CD4-positive, alpha-beta T cell (primary cell): ENCODE measurements at places on chromosomes 1 and 21. TPM values are rescaled to one million over a fixed set of nuclear protein-coding genes. Genes with fewer than 3 reads are reported as not detected.

DNA sequence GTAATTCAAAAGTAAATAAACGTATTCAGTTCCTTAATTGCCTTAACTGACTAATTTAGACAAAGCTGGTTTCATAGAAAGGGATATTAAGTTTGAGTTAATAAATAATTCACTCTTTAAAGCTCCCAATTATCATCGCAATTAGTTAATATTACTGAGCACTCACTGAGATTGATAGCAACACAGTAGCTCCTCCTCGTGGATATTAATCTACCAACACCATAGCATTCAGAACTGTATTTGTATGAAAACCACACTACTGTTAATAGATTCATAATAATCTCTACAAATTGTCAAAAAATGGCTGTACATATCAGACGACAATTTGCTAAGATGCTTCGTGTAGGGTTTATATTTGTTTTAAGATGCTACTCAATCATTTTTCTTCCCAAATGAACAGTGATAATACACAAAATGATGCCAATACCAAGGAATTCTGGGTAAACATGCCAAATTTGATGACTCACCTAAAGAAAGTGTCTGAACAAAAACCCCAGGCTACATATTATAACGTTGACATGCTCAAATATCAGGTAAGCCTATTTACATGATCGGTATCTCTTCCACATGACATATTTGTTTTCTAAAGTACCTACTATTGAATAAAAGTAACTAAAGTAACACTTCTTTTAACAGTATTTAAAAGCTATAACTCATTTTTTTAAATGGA lies 18.8 kb upstream of the DYNLT5 start:
- no peaks in the 10 kb centered on the region for H3K27me3 ChIP-seq
- H3K27ac ChIP-seq = no peak overlapping the region

DNA sequence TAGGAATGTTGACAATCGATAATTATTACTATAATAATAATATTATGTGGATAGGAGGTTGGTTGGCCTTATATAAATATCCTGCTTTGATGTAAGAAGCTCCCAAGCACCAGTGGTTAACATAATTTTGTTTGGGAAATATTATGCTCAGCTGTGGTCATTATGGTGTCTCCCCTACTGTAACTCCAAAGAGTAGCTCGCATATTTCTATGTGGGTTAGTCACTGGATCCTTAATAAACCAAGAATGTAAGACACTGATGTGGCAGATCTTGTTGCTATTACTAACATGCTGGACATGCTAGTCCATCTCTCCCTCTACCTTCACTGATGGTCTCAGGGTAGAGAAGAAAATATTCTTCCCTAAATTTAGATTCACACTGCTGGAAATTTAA lies 79.2 kb upstream of the RALGPS2 start:
- H3K36me3 ChIP-seq = no peaks in the 10 kb centered on the region
- H3K4me1 ChIP-seq = no peaks in the 10 kb centered on the region
- no peaks in the 10 kb centered on the region for H3K27me3 ChIP-seq
- H3K4me3 ChIP-seq = no peak overlapping the region

- H3K36me3 ChIP-seq = no peaks in the 10 kb centered on the region
- no peak overlapping the region for H3K27ac ChIP-seq
- no peaks in the 10 kb centered on the region for H3K4me1 ChIP-seq
- H3K27me3 ChIP-seq = no peaks in the 10 kb centered on the region
- no peak overlapping the region for H3K4me3 ChIP-seq
- no peak for DNase-seq
Observed at GRCh38 chr1:50693829-50694228, 266.2 kb downstream of the FAF1 start.

GRCh38 chr1:77253211-77253610 lies 28.6 kb upstream of the AK5 start:
- no peak overlapping the region for H3K4me3 ChIP-seq
- no peak overlapping the region for H3K27ac ChIP-seq
- DNase-seq = no peak
- no peaks in the 10 kb centered on the region for H3K4me1 ChIP-seq

DNA sequence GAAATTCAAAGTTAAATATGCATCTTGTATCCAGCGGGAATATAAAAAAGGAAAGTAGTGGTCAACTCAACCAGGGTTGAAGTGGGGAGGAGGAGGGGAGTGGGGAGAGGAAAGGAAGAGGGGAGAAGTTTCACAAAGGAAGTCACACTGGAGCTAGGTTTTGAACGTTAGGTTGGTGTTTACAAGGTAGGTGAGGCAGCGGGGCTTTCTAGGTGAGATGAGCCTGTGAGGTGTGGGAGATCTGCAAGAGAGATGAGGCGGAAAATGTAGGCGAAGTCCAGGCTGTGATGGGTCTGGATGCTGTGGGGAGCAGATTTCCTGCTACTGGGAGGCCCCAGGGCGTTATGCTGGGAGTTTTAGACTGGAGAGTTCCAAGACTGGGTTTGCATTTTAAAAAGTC lies 36.1 kb upstream of the IL20 start:
- peak overlapping the region; percentile 5 for H3K27ac ChIP-seq
- H3K4me1 ChIP-seq = peaks cover 21% of the 10 kb centered on the region
- H3K4me3 ChIP-seq = no peak overlapping the region
- DNase-seq = peak; percentile 32
- no peaks in the 10 kb centered on the region for H3K27me3 ChIP-seq

DNA sequence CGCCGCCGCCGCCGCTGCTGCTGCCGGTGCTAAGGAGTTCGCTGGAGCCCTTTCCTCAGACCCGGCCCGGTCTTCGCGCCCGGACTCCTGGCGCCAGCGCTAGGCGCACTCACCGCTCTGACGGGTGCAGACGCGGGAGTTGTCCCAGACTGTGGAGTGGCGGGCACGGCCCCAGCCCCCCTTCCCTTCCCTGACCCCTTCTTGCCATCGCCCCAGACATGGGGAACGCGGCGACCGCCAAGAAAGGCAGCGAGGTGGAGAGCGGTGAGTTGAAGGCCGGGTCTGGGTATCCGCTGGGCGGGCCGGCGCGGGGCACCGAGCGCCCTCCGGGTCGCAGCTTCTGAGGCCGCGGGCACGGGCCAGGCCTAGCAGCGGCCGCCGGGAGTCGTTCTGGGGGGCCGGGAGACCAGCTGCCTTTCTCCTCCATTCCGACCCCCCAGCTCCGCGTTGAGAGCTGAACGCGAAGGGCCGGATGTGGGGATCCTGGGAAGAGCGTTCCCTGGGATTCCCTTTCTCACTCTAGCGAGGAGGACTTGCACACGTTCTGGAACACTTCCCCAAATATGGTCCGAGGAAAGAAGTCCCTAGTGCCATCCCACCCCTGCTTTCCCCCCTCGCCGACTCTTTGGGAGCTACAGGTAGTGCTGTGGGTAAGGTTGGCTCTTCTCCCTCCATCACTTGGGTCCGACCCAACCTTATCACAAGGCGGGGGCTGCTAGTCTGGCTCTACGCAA lies 65.8 kb upstream of the PRKACB start:
- H3K4me3 ChIP-seq = peak overlapping the region; percentile 74
- H3K36me3 ChIP-seq = no peaks in the 10 kb centered on the region
- H3K4me1 ChIP-seq = peaks cover 11% of the 10 kb centered on the region
- no peak for DNase-seq
- no peak overlapping the region for H3K27ac ChIP-seq

GRCh38 chr1:9078015-9078751 lies 8.7 kb upstream of the SLC2A5 start:
- H3K4me3 ChIP-seq = no peak overlapping the region
- H3K27ac ChIP-seq = no peak overlapping the region
- peaks cover 6% of the 10 kb centered on the region for H3K4me1 ChIP-seq
- H3K36me3 ChIP-seq = no peaks in the 10 kb centered on the region

- no peak for DNase-seq
- H3K4me3 ChIP-seq = no peak overlapping the region
- H3K27me3 ChIP-seq = no peaks in the 10 kb centered on the region
- H3K4me1 ChIP-seq = no peaks in the 10 kb centered on the region
- H3K27ac ChIP-seq = no peak overlapping the region
Observed at GRCh38 chr21:15247613-15248012, 182.8 kb upstream of the NRIP1 start.

DNA sequence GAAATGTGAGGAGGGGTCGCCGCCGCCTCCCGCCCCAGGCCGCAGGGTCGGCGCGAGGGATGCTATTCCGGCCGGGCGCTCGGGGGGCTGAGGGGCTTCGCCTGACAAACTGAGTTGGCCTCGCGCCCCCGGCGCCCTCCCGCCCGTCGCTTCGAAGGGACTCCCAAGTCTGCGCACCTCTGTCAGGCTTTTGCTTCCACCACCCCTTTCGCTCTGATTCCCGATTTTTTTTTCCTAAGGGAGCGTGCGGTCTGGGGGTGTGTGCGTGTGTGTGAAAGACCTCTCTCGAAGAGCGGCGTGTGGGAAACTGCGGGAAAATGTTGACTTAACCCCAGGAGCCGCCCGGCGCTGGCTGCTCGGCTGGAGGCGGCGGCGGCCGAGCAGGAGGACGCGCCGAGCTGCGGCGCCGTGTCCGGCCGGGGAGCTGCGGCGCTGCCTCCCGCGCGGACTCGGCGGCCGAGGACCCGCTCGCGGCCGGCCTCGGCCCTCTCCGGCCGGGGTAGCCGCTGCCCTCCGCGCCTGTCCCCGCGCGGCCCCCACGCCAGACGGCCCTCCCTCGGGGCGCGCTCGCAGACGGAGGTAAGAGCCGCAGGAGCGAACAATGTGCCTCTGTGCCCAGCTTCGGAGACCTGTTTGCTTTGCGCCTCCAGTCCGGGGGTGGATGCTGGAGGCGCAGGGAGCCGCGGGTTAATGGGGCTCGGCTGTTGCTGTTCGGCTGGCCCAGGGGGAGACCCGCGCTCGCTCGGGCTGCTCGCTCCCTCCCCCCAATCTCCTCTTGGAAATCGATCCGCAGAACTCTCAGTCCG lies 1.1 kb downstream of the ADGRL2 start:
- H3K36me3 ChIP-seq = no peaks in the 10 kb centered on the region
- DNase-seq = no peak
- H3K27ac ChIP-seq = no peak overlapping the region
- peaks cover 27% of the 10 kb centered on the region for H3K27me3 ChIP-seq
- H3K4me3 ChIP-seq = no peak overlapping the region
- no peaks in the 10 kb centered on the region for H3K4me1 ChIP-seq

- H3K4me1 ChIP-seq = no peaks in the 10 kb centered on the region
- no peak overlapping the region for H3K27ac ChIP-seq
- no peaks in the 10 kb centered on the region for H3K36me3 ChIP-seq
Observed at GRCh38 chr1:203368624-203369451, 17.9 kb upstream of the FMOD start.

- H3K27me3 ChIP-seq = no peaks in the 10 kb centered on the region
- no peak for DNase-seq
- H3K27ac ChIP-seq = no peak overlapping the region
Observed at GRCh38 chr1:52659356-52659755, 26.4 kb downstream of the SHISAL2A start.

DNA sequence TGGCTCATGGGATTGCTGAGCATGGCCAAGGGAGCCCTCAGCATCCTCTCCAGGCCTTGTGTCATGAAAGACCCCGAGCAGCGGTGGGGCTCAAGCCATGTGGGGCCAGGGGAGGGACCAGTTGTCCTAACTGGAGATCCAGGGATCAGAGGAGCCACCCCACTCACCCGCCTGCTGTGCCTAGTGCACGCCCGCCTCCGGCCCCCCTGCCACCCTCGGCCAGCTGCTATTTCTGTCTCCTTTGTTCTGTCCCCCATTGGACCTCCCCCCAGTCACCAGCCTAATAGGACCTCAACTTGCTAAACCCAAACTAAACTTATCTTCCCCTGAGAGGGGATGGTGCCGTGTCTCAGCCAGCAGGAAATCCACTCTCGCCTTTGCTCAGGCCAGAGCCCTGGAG lies 44.4 kb downstream of the TP73 start:
- no peak for DNase-seq
- no peaks in the 10 kb centered on the region for H3K27me3 ChIP-seq
- no peak overlapping the region for H3K4me3 ChIP-seq
- peaks cover 8% of the 10 kb centered on the region for H3K4me1 ChIP-seq

GRCh38 chr1:201585901-201586300 lies 47.0 kb downstream of the NAV1 start:
- H3K4me1 ChIP-seq = no peaks in the 10 kb centered on the region
- no peaks in the 10 kb centered on the region for H3K27me3 ChIP-seq
- H3K4me3 ChIP-seq = no peak overlapping the region
- no peak overlapping the region for H3K27ac ChIP-seq
- no peak for DNase-seq

DNA sequence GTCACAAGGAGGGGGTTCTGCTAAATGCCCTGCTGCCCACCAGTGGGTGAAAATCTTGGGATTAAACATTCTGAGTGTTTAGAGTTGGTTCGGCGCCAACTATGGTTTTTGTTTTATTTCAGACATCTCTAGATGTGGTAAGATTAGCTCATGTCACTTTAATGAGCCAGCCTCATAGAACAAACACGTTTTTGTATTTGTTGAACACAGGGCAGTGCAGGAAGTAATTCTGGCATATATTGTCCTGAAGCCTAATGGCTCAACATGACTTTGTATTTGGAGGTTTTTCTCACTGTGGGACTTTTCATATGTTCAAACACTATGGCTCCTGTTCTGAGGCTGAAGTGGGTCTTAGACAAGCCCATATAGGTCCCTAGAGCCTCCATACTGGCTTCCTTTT lies 107.8 kb downstream of the NGF start:
- DNase-seq = no peak
- no peaks in the 10 kb centered on the region for H3K36me3 ChIP-seq
- H3K27me3 ChIP-seq = no peaks in the 10 kb centered on the region
- H3K4me1 ChIP-seq = no peaks in the 10 kb centered on the region

- DNase-seq = no peak
- no peaks in the 10 kb centered on the region for H3K36me3 ChIP-seq
- H3K4me1 ChIP-seq = no peaks in the 10 kb centered on the region
- no peak overlapping the region for H3K27ac ChIP-seq
Observed at GRCh38 chr1:62407398-62408009, 29.3 kb upstream of the USP1 start.

DNA sequence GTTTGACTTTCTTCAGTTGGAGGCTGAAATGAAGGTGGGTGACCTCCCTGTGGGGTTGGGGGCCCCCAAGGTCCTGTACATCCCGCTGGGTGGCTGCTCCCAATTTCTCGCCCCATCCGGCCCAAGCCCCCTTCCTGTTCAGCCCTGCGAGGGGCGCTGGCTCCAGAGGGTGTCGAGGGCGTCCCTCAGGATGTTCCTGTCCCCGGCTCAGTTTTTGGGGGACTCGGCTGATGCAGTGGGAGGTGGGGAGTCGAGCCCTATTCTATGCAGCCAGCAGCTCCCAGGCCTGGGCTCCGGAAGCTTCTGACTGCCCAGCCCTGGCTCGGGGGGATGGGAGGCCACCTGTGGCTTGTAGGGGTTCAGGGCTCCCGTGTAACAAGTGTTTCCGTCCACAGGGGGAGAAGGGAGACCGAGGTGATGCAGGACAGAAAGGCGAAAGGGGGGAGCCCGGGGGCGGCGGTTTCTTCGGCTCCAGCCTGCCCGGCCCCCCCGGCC lies 38.2 kb downstream of the SLC19A1 start:
- DNase-seq = no peak
- no peak overlapping the region for H3K27ac ChIP-seq
- no peaks in the 10 kb centered on the region for H3K36me3 ChIP-seq
- no peaks in the 10 kb centered on the region for H3K27me3 ChIP-seq

GRCh38 chr1:162159515-162159914 lies 90.0 kb downstream of the NOS1AP start:
- peaks cover 11% of the 10 kb centered on the region for H3K27me3 ChIP-seq
- H3K27ac ChIP-seq = no peak overlapping the region
- no peak overlapping the region for H3K4me3 ChIP-seq
- H3K36me3 ChIP-seq = no peaks in the 10 kb centered on the region
- no peak for DNase-seq

The TMEM51 gene
- total RNA-seq = not detected

The SPRR2F gene
- not detected for total RNA-seq

The TLR5 gene
- total RNA-seq = 2.5 TPM

The ATP8B2 gene
- total RNA-seq = 80.7 TPM

The LCE2B gene
- total RNA-seq = not detected

The SPTA1 gene
- total RNA-seq = not detected

The LRRC71 gene
- not detected for total RNA-seq

The SYCP1 gene
- total RNA-seq = not detected

The FAM78B gene
- total RNA-seq = not detected

The RAB3B gene
- not detected for total RNA-seq

The CLDN17 gene
- total RNA-seq = not detected

The TAL1 gene
- not detected for total RNA-seq
